GM23338 (cell line): ENCODE measurements at places on chromosomes 12 and 14. TPM values are rescaled to one million over a fixed set of nuclear protein-coding genes. Genes with fewer than 3 reads are reported as not detected.

Gene METTL17
- 156 and 163 TPM in 2 replicates for total RNA-seq

Gene P2RX2
- total RNA-seq = 1.7 and 3.0 TPM in 2 replicates

Gene OTUB2
- 4.1 and 4.4 TPM in 2 replicates for total RNA-seq

Gene PLEKHG7
- total RNA-seq = not detected in 2 replicates

Gene TPPP2
- total RNA-seq = not detected in 2 replicates

- H3K4me3 ChIP-seq = no peak overlapping the region
- no peaks in the 10 kb centered on the region for H3K36me3 ChIP-seq
- no peak overlapping the region for H3K27ac ChIP-seq
- no peak for DNase-seq
- H3K27me3 ChIP-seq = no peaks in the 10 kb centered on the region
Observed at GRCh38 chr12:76946446-76946845, 67.6 kb upstream of the CSRP2 start.

DNA sequence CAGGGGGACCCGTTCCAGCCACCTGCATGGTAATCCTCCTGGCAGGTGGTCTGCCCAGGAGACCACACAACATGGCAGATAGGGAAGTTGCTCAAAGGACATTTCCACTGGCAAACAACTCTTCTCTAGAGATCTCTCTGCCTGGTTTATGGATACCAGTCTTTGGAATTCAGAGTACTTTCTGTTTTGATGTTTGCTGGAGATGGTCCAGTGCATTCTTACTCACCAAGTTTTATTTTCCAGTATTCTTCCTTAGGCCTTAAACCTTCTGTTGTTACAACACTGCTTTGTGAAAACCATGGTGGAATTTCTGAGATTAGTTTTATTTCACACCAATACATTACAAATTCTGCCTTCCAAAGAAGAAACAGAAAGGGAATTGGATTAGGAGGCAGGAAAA is 428.3 kb downstream of the FUT8 start:
- no peaks in the 10 kb centered on the region for H3K27me3 ChIP-seq
- no peak for DNase-seq
- no peaks in the 10 kb centered on the region for H3K36me3 ChIP-seq
- no peak overlapping the region for H3K4me3 ChIP-seq
- no peaks in the 10 kb centered on the region for H3K4me1 ChIP-seq

DNA sequence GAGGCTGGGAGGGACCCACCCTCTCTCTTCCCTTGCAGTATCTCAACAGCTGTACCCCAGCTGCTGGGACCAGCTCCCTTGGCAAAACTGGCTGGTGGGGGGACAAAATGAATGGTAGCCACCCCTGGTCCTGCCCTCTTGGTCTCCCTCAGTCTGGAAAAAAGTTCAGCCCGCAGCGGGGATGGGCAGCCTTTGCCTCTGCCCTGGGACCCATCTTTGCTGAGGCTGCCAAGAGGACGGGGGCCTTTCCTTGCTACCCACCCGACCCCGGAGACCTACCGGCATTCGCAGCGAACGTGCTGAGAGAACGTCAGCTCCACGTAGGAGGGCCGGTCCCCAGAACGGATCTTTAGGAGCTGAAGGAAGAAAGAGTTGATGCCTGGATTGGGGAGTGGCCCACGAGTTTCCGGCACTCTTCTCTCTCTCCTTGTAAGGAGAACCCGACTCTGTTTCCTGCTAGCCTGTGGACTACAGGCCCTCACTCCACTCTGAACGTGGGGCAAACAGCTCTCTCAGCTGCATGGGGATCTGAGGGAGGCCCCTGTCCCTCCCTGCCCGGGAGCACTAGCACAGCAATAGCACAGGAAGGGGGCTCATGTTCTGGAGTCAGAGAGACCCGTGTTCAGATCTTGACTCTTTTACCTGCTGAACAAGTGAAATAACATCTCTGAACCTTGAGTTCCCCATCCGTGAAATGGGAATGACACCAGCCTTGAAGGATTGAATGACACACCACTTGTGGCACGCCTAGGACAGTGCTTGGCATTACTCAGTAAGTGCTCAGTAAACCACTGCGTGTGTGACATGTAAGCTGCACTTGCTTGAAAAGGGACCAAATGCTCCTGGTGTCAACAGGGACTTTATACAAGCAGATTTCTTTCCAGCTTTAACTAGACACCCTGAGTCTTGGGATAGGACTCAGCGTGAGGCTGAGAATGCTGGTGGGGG is 6.9 kb downstream of the PGF start:
- DNase-seq = no peak
- H3K27me3 ChIP-seq = no peaks in the 10 kb centered on the region
- H3K36me3 ChIP-seq = no peaks in the 10 kb centered on the region

DNA sequence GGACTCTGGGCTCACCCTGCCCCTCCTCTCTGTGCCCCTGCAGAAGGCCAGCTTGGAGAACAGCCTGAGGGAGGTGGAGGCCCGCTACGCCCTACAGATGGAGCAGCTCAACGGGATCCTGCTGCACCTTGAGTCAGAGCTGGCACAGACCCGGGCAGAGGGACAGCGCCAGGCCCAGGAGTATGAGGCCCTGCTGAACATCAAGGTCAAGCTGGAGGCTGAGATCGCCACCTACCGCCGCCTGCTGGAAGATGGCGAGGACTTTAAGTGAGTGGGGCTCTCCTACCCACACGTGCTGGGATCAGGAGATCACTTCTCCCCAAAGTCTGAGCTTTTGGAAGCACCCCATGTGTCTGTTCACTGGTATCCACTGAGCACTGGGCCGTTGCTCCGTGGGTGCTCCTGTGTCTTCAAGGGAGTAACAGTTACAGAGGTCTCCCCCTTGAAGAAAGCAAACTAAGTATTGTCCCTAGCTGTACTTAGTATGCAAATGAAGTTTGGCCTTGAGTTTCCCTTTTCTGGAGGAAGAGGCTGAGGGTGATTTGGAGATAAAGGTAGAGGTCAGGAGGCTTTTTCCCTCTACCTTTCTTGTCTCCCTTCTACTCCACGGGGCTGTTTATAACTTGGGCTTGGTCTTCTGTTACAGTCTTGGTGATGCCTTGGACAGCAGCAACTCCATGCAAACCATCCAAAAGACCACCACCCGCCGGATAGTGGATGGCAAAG is 3.3 kb downstream of the KRT18 start:
- H3K4me1 ChIP-seq = peaks cover 28% of the 10 kb centered on the region
- peaks cover 31% of the 10 kb centered on the region for H3K36me3 ChIP-seq
- H3K4me3 ChIP-seq = no peak overlapping the region
- DNase-seq = no peak

DNA sequence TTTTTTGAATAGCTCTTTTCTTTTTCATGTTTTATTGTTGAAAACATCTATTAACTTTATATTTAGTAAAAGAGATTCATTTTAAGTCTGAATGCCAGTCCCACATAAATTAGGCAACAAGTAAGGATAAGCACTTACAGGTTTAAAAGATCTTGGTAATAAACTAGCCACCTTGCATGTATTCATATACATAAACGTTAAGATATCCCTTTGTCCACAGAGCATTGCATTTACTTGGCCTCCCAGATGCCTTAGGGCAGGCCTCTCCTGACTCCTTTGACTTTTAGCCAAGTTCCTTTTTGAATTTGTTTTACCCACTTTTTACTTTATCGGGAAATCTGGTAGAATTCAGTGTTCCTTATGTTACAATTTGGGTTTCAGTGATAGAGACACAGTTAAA is 331.7 kb downstream of the ETNK1 start:
- H3K36me3 ChIP-seq = no peaks in the 10 kb centered on the region
- H3K4me3 ChIP-seq = no peak overlapping the region
- DNase-seq = no peak

GRCh38 chr14:99194136-99194535 is 77.9 kb downstream of the BCL11B start:
- H3K4me1 ChIP-seq = peaks cover 33% of the 10 kb centered on the region
- DNase-seq = no peak
- H3K36me3 ChIP-seq = no peaks in the 10 kb centered on the region

DNA sequence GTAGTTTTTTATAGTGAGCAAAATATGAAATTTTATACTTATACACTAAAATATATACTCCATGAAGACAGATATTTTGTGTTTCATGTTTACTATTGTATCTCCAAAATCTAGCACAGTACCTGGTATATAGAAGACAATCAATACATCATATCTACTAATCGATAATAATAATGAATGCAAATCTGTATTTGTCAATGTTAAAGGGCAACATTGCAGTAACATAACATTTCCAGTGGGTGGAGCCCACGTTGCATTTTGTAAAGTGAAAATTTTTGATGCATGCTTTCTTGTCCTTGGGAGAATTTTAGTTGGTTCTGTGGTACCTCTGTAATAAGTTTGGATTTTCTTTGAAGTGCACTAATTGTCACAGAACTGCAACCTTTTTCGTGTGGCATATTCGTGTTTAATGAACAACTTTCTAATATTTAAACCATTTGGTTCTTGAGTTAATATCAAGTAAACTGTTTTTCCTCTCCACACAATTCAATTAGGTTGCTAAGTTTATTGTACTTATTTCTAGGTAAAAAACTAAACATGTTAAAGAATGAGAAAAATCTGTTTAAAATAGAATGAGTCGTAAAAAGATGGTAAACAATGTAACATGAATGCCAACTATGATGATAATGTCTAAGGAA is 47.4 kb downstream of the AVPR1A start:
- no peaks in the 10 kb centered on the region for H3K27me3 ChIP-seq
- H3K4me3 ChIP-seq = no peak overlapping the region
- H3K27ac ChIP-seq = no peak overlapping the region
- DNase-seq = peak; percentile 51
- no peaks in the 10 kb centered on the region for H3K4me1 ChIP-seq

DNA sequence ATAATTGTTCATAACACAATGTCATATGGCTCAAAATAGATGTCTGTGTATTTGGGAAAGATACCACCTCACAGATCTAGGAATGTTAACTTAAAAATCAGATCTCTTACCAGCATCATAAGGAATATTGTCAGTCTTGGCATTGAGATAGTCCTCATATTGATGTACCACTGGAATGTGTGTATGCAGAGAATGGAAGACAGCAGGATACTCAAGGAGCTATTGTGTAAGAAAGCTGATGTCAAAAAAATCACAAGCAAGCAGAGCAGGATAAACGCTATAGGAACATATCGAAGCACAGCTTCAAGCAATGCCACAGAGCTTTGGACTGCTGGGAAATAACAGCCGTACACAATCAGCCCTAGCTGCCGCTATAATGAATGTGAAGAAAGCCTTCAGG is 45.1 kb upstream of the GRIN2B start:
- no peaks in the 10 kb centered on the region for H3K36me3 ChIP-seq
- H3K4me1 ChIP-seq = no peaks in the 10 kb centered on the region
- H3K27me3 ChIP-seq = no peaks in the 10 kb centered on the region
- no peak for DNase-seq
- H3K4me3 ChIP-seq = no peak overlapping the region

DNA sequence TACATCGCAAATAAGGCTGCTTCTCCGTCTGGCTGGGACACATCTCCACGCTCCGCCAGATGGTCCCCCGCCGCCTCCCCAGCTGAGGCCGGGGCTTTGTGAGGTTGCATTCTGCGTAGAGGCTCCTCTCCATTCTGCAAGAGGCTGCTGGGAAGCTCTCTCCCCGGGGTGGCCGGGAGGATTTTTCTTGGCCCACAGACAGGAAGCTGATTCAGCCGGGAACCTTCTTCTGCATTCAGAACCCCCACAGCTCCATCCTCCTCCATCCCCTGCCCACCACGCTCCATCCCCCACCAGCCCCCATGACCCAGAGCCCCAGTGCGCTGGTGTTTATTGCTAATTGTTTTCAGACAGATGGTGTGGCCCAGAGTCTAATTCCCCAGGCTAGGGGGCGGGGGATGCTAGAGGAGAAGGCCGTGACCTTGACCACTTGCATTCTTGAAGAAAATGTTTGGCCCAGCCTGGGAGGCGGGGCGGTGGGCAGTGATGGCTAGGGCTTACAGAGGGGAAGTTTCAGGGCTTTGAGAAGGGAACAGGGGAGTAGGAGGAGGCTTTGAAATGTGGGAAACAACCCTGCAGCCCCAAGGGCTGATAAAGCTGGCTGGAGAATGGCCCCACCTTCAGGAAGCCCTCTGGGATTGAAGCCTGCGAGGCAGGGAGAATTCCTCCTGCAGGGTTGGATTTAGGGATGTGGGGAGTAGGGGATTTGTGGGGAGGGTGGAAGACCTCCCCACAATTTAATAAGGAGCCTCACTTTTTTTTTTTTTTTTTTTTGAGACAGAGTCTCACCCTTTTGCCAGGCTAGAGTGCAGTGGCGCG is 88.5 kb upstream of the NCOR2 start:
- H3K4me3 ChIP-seq = peak overlapping the region; percentile 22; the same call in 1 of the 2 replicates
- H3K27me3 ChIP-seq = no peaks in the 10 kb centered on the region
- peaks cover 13% of the 10 kb centered on the region for H3K4me1 ChIP-seq
- no peaks in the 10 kb centered on the region for H3K36me3 ChIP-seq
- H3K27ac ChIP-seq = no peak overlapping the region
- DNase-seq = peak; percentile 82

GRCh38 chr12:65411171-65411570 is 132.7 kb downstream of the MSRB3 start:
- no peak overlapping the region for H3K27ac ChIP-seq
- H3K36me3 ChIP-seq = no peaks in the 10 kb centered on the region
- H3K4me3 ChIP-seq = no peak overlapping the region
- DNase-seq = no peak
- H3K27me3 ChIP-seq = no peaks in the 10 kb centered on the region

GRCh38 chr12:112167718-112168525 is 42.6 kb downstream of the TRAFD1 start:
- H3K4me1 ChIP-seq = no peaks in the 10 kb centered on the region
- no peak for DNase-seq
- no peaks in the 10 kb centered on the region for H3K36me3 ChIP-seq
- no peak overlapping the region for H3K4me3 ChIP-seq
- no peak overlapping the region for H3K27ac ChIP-seq

GRCh38 chr12:68798882-68799234 is 9.1 kb upstream of the MDM2 start:
- H3K4me3 ChIP-seq = no peak overlapping the region
- H3K27ac ChIP-seq = no peak overlapping the region
- H3K4me1 ChIP-seq = peaks cover under 1% of the 10 kb centered on the region; the same call in 1 of the 2 replicates

DNA sequence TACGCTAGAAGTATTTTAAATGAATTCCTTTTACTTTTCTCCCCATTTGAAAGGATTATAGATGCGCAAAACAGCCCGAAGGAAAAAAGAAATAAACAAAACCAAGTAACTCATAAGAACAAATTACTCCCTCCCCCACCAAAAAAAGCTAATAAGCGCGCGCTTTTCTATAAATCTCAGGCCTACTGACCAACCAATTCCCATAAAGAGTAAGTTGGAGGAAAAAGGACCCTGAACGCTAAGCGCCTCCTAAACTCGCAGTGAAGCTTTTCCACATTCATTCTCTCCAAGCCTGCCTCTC is 588 bp downstream of the MBIP start:
- H3K4me1 ChIP-seq = peaks cover 19% of the 10 kb centered on the region
- no peaks in the 10 kb centered on the region for H3K27me3 ChIP-seq
- peak overlapping the region; percentile 73 for H3K4me3 ChIP-seq
- H3K36me3 ChIP-seq = no peaks in the 10 kb centered on the region
- H3K27ac ChIP-seq = peak overlapping the region; percentile 88

- no peaks in the 10 kb centered on the region for H3K36me3 ChIP-seq
- H3K27ac ChIP-seq = no peak overlapping the region
- DNase-seq = no peak
- no peak overlapping the region for H3K4me3 ChIP-seq
- H3K4me1 ChIP-seq = peaks cover 27% of the 10 kb centered on the region
- no peaks in the 10 kb centered on the region for H3K27me3 ChIP-seq
Observed at GRCh38 chr12:109873653-109874052, 6.7 kb downstream of the GLTP start.

GRCh38 chr12:1927751-1928351 is 9.4 kb upstream of the CACNA2D4 start:
- no peak overlapping the region for H3K4me3 ChIP-seq
- no peaks in the 10 kb centered on the region for H3K27me3 ChIP-seq
- H3K27ac ChIP-seq = no peak overlapping the region
- DNase-seq = no peak
- H3K36me3 ChIP-seq = no peaks in the 10 kb centered on the region
- H3K4me1 ChIP-seq = no peaks in the 10 kb centered on the region
